ENCODE measurements at places on chromosomes 16 and 17. TPM values are rescaled to one million over a fixed set of nuclear protein-coding genes. Genes with fewer than 3 reads are reported as not detected.
A peak's percentile ranks its signal among the peaks of the same experiment; 100 is the strongest.

GRCh38 chr16:26195225-26195624, 503.5 kb downstream of the HS3ST4 start:
- DNase-seq = no peak
- H3K27me3 ChIP-seq = no peaks in the 10 kb centered on the region
- H3K4me3 ChIP-seq = no peak overlapping the region
- no peaks in the 10 kb centered on the region for H3K36me3 ChIP-seq
- H3K4me1 ChIP-seq = no peaks in the 10 kb centered on the region

- no peak within 1 kb of the TSS for H3K4me3 ChIP-seq
- H3K36me3 ChIP-seq = no peaks in the 10 kb centered on the region
Measured at GRCh38 chr16:2787406-2787805, at the start of gene PRSS33. Gene PRSS33 (minus strand): TSS chr16:2787560. CDS start chr16:2786547, 1,013 bp downstream.

FA2H gene
- total RNA-seq = not detected

GRCh38 chr17:7515911-7516610, 31.9 kb downstream of the POLR2A start:
- H3K36me3 ChIP-seq = peaks cover 32% of the 10 kb centered on the region
- H3K27ac ChIP-seq = no peak overlapping the region
- no peaks in the 10 kb centered on the region for H3K27me3 ChIP-seq
- no peaks in the 10 kb centered on the region for H3K4me1 ChIP-seq

DNA sequence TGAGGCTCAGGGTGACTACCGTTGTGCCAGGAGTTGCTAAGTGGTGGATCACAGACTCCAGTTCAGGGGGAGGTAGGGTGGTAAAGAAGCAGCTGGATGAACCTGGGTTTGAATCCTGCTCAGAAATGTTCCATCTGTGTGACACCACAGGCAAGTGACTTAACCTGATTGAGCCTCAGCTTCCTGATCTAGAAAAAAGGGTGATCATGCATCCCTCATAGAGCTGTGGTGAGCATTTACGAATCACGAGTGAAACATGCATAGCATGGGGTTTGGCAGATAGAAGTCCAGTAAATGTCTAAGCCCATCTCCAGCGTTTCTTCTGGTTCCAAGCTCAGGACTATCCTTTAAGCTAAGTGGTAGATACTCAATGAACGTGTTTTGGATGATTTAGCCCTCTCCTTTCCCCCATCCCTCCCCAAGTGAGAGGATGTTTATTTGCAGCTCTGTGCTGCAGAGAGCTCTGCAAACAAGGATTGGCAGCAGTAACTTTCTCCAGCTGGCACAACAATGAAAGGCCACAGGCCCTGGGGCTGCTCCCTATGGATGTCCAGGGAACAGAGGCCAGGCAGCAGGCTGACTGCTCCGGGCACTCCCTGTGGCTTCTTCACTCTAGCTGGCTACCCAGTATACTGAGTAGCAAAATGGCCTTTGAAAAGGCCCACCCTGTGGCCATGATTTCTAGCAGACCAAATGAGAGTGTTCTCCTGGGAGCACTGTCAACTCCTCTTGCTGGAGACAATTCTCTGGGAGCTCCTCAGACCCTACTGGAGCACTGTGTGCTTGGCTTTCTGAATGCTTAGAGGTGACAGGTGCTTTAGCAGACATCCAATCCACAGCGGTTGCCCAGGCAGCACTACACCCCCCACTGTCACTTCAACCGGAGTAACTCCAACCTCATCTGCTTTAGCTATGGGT, 21.3 kb downstream of the CA4 start:
- H3K36me3 ChIP-seq = no peaks in the 10 kb centered on the region
- no peaks in the 10 kb centered on the region for H3K27me3 ChIP-seq
- DNase-seq = no peak
- no peak overlapping the region for H3K4me3 ChIP-seq
- H3K27ac ChIP-seq = no peak overlapping the region

DNA sequence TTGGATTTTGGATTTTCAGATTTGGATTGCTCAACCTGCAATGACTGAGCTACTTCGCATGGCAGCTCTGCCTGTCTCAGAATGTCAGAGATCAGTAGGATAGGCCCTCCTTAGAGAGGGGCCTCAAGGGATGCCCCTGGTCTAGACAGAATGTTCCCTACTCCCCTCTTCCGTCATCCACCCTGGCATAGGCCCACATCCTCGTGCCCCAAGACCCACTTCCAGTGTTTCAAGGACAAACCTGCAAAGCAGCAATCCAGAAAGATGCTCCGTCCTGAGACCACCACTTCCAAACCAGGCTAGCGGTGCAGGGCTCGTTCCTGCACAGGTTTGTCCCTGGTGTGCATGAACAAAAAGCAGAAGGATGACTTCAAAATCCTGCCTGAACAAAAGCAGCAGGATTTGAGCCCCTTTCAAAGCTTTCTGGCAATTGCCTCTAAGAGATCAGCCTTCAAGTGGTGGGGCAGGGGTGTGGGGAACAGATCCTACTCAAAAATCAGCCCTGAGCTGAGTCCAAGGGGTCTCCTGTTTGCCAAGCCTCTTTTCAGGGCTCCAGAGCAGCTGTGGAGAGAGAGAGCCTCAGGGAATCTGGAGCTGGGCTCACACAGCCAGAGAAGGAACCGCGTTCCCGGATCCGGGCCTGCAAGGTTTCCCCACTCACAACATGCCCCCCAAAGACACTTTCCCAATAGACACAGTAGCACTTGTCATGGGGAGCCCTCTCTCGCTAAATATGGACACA, 121.1 kb downstream of the SOCS1 start:
- H3K4me1 ChIP-seq = peaks cover 48% of the 10 kb centered on the region
- H3K4me3 ChIP-seq = no peak overlapping the region
- H3K27ac ChIP-seq = peak overlapping the region; percentile 3
- no peaks in the 10 kb centered on the region for H3K27me3 ChIP-seq
- no peak for DNase-seq
